ENCODE measurements at places on chromosomes 13 and 19. TPM values are rescaled to one million over a fixed set of nuclear protein-coding genes. Genes with fewer than 3 reads are reported as not detected.

The EGLN2 gene
- total RNA-seq, result 111 TPM

DNA sequence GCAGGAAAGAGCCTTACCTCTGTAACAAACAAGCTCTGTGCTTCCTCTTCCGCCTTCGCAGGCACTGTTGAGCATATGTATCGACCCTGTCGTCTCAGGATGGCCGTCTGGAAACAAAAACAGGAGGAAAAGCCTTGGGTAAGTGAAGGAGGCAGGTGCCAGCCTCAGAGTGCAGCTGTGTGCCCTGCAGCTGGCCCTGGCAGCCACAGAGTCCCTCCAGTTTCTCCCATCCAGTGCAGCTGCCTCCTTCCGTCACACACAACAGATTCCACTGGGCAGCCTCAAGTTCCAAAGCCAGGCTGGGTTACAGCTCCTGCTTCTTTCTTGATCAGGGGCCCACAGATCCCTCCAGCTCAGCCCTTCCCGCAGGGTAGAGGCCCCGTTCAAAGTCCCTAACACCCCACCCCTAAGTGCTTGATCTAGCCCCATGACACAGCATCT, 47.7 kb downstream of the DOCK9 start:
- no peak for DNase-seq

DNA sequence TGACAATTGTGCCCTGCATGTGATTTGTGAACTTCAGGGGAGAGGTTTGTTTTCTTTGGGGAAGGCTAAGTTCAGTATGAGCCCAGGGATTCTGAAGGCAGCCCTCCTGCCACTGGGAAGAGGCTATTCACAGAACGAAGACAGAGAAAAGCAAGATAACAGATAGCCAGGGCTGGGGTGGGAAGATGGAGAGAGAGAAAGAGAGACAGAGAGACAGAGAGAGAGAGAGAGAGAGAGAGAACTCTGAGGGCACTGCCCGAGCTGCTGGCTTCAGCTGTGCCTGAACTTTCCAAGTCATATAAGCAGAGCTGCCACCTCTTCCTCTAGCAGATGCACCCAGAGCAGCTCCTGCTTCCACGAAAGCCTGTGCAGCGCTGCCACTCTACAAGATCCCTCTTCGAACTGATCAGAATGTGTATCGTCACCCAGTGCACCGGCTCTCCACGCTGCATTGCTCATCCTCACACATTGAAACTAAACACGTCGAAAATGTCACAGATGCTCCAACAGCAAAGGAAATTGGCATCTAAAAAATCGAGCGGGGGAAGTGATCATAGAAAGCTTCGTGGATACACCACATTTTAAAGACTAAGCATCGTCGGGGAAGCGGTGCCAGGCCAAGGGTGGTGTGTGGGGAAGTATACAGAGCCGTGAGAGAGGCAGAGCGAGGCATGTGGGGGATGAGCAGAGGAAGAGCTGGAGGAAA, 81.8 kb upstream of the SIAH3 start:
- DNase-seq, result no peak

The APOC1 gene
- 308 TPM for total RNA-seq

GRCh38 chr13:99657848-99658260, 156.6 kb downstream of the TM9SF2 start:
- no peak for DNase-seq

- no peak for DNase-seq
Observed at GRCh38 chr13:26067601-26068000, 15.8 kb upstream of the SHISA2 start.

DNA sequence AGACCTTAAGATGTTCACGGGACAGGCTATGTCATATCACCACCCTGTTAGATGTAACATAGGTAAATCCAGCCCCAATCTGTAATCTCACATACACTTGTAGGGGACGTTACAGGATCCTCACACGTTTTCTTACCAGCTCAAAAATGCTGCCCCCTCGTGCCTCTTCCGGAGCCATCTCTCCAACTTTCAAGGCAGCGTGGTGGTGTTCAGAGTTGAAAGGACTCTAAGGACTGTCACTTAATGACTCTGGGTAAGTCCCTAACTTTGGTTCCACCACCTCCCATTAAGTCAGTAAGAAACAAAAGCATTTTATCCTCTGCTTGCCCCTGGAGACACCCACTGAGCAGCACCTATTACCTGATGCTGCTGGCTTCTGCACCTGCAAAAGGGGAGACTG, 4.4 kb downstream of the MED26 start:
- no peak for DNase-seq

- DNase-seq, result no peak
Observed at GRCh38 chr13:106306748-106307277, 228.6 kb downstream of the EFNB2 start.

DNA sequence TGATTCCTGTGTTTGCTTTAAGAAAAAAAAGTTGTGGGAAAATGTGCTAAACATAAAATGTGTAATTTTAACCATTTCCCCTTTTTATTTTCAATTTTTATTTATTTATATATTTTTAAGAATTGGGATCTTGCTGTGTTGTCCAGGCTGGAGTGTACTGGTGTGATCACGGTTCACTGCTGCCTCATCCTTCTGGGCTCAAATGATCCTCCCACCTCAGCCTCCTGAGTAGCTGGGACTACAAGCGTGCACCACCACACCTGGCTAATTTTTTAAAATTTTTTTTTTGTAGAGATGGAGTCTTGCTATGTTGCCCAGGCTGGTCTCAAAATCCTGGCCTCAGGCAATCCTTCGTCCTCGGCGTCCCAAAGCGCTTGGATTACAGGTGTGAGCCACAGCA, 19.0 kb downstream of the CACNG6 start:
- no peak for DNase-seq

DNA sequence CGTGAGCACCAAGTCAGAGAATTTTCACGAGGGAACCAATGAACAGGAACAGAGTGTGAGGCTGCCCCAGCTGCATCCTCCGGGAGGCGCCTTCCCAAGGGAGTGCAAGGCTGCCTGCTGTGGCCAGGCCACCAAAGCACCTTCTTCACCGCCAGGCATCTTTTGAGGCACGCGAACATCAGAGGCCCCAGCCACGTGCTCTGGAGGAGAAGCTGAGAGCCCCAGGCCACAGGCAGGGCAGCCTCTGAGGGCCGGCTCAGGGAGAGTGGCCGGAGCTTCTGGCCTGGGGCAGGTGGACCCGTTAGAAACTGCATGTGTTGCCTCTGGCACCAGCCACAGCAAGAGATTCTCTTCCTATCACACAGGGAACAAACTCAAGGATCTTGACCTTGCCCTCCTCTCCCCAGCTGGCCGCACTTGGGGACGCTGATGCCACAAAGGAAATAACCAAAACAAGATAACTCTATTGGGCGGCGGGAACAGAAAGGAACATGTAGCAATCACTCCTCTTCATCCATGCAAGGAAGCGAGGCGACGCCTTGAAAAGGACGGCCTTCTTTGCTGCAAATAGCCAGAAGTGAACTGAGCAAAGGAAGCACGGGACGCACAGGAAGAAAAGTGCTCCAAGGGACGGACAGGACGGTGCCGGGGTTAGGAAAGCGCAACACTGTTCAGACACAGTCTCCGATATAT, 19.9 kb downstream of the GAS6 start:
- DNase-seq, result no peak

The PRKCG gene
- total RNA-seq, result 0.09 TPM

- DNase-seq, result no peak
Observed at GRCh38 chr19:23673132-23673531, 13.9 kb downstream of the ZNF675 start.

- no peak for DNase-seq
Observed at GRCh38 chr19:38833092-38833425, 1.5 kb upstream of the ECH1 start.

DNA sequence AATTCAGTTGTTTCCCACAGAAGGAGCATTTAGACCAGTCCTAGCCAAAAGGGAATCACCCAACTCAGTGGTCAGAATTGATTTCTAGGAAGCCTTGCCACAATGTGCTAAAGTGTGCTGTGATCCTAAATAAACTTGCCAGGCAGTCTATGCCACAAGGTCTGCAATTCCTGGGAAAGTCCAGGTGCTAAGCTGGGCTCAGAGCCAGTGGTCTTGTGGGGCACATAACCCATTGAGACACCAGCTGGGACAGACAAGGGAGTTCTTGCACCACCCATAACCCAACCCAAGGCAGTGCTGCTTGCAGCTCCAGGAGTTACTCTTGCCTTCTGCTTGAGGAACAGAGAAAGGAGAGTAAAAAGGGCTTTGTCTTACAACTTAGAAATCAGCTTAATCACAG, 489.5 kb upstream of the SPRY2 start:
- DNase-seq, result no peak

DNA sequence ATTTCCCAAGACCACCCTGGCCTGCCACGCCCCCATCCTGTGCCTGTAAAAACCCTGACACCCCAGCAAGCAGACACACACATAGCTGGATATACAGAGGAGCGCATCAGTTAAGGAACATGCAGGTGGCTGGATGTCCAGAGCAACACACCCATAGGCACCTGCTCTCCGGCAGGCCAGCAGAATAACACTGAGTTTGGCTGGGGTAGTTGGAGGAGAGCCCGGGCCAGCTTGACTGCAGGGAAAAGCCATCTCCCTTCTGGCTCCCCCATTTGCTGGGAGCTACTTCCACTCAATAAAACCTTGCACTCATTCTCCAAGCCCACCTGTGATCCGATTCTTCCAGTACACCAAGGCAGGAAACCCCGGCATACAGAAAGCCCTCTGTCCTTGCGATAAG, 8.9 kb downstream of the RASL11A start:
- DNase-seq, result no peak

- DNase-seq, result no peak
Observed at GRCh38 chr19:29530540-29531457, 5.0 kb downstream of the VSTM2B start.

GRCh38 chr13:33410619-33411018, 125.1 kb upstream of the STARD13 start:
- no peak for DNase-seq

The ZNF43 gene
- total RNA-seq, result 14.1 TPM

The HAUS5 gene
- total RNA-seq, result 38.1 TPM

The CBARP gene
- 6.6 TPM for total RNA-seq

DNA sequence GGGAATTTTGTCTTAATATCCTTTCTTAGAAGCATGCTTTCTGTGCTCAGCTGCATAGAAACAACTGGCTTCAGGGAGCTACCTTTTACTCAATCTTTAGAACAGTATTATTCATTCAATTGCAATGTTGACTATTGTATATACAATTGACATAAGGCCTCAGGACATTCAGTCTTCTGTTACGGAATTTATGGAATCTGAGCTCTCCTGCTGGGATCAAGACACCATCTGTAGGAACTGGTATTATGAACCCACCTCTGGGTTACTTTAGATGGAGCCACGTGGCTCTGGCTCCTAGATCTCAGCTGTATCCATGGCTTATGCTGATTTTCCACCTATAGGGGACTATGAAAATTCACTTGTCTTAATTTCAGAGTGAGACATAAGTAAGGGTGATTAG, 716.2 kb upstream of the GPC6 start:
- DNase-seq, result no peak

DNA sequence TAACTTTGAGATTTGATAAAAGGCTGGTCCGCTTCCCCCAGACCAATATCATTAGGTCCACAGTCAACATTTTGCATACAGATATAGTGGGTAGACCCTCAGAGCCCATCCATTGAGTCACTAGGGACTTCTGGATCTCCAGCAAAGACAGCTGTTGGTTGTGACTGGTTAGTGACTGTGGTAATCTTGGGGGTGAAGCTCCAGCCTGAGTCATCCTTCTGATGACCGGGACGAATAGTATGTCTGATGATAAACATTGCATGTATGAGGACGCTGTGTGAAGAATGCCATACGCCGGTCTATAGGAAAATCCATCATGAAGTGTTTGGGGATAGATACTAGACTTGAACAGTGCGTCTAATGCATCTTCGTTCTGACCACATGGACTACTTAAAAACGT, 307.0 kb downstream of the UQCRFS1 start:
- DNase-seq, result no peak

The IGSF23 gene
- total RNA-seq, result not detected

- peak; percentile 18 for DNase-seq
Observed at GRCh38 chr13:41312176-41312500, 1.1 kb downstream of the NAA16 start.

DNA sequence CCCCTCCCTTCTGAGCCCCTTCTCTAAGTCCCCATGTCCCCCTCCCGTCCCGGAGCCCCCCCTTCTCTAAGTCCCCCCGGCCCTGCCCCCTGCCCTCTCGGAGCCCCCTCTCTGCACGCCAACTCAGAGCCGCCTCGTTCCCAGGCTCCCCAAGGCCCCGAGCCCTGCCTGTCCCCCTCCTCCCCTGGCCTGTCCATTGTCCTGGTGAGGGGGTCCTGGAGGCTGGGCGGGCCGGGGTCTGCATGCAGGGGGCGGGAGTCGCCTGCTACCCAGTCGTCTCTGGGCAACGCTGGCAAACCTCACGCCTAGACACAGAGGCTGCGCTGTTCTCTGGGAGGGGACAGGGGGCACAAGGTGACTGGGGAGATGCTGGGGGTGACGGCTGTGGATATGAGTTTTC, 39.2 kb upstream of the SEMA6B start:
- DNase-seq, result no peak

GRCh38 chr13:73765651-73766384, 368.4 kb downstream of the KLF12 start:
- peak; percentile 6 for DNase-seq

- DNase-seq, result no peak
Observed at GRCh38 chr19:56297010-56297409, 17.6 kb downstream of the ZSCAN5A start.

The EPSTI1 gene
- not detected for total RNA-seq

The ZNF135 gene
- total RNA-seq, result not detected

- peak; percentile 43 for DNase-seq
Observed at GRCh38 chr19:9586764-9587163, 2.5 kb upstream of the ZNF121 start.

DNA sequence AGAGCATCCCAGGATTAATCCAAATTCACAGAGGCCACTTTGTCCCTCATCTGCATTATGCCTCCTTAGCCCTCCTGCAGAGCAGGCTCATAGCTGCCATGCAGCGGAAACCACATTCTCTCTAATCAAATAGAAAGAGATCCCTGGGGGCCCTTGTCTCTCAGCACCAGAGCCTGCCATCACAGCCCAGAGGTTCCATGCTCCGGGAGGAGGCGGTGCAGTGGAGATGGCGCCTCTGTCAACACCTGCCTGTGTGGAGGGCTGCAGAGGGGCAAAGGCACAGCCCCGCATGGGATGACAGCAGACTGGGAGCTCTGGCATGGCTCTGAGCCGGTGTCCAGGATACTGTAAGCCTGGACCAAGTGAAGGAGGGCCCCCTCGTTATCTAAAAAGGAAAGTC, 111.3 kb downstream of the SLC7A1 start:
- DNase-seq, result no peak

Measured in K562 (cell line).